ENCODE measurements at places on chromosomes 1 and 21.

DNA sequence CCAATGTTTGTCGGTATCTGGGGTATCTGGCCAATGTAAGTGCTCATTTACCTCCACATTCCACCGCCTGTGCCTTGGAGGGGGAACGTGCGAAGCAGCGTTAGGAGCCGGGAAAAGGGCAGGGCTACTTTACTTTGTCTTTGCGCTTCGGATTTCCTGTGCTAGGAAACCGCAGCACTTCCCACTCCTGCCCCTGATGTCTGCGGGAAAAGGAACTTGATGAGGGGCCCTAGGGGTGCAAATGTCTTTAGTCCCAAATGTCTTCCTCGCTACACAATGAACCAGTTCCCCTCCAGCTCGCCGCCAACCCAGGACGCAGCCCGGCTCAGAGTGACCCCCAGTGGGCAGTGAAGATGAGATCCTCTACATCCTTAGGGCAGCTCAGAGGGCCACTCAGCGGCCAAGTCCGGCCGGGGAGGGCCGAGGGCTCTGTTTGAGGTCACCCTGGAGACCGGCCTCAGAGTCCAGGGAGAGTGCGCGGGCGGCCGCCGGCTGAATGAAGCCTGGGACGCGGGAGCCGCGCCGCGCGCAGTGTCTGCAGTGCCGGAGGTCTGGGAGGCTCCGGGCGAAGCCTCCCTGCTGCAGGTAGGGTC is at the start of gene DYNLT5:
DYNLT5 (plus strand) TSS at position 460 of the 593 bp plus-strand sequence. CDS start 2,200 bp downstream, outside the sequence.
- no peak for DNase-seq

DNA sequence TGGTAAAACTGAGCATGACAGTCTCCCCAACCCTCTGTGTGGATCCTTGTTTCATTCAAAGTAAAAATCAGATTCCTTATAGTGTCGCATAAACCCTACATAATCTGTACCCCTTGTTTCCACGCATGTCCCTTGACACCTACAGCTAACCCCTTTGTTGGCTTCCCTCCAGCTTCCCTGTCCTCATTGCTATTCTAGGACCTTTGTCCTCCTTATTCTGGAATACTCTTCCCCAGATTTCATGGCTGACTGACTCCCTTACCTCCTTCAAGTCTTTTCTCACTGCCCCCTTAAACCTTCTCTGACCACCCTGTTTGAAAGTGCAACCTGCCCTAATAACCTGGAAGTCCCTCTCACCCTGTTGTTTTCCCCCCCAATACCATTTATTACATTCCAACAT is 4.0 kb downstream of the RNF11 start:
- DNase-seq, result no peak

DNA sequence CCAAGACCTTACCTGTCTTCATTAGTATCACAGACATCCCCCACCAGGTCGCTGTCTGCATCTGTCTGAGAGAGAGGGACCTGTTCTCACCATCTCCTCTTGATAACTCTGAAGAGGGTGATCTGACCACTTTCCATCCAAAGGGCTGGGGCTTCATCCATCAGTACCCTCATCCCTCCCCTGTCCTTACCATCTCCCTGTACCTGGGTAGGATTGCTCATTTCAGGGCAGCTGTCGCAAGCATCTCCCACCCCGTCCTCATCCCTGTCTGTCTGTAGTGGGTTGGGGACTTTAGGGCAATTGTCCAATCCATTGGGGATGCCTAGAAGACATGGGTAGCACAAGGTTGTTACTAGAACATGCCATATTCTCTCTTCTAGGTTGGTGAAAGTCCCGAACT is 7.9 kb downstream of the THBS3 start:
- no peak for DNase-seq

GRCh38 chr1:1196431-1197187 is 9.8 kb downstream of the TNFRSF18 start:
- no peak for DNase-seq

DNA sequence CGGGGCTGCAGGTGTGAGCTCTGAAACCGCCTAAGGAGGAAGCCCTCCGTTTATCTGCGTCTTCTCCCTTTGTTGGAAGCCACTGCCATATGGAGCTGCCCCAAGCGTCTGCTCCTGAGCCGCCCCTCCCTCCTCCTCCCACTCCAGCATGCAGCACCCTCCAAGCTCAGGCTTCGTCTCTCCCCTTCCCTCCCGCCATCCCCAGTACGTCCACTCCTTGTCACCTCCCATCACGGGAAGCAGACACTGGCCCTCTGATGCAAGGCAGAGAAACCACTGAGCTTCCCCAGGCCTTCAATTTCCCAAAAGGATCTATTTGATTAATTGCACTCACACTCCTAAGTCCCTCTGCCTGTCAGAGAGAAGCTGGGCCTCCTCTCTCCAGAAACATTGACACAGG is 52.5 kb downstream of the NFASC start:
- no peak for DNase-seq

DNA sequence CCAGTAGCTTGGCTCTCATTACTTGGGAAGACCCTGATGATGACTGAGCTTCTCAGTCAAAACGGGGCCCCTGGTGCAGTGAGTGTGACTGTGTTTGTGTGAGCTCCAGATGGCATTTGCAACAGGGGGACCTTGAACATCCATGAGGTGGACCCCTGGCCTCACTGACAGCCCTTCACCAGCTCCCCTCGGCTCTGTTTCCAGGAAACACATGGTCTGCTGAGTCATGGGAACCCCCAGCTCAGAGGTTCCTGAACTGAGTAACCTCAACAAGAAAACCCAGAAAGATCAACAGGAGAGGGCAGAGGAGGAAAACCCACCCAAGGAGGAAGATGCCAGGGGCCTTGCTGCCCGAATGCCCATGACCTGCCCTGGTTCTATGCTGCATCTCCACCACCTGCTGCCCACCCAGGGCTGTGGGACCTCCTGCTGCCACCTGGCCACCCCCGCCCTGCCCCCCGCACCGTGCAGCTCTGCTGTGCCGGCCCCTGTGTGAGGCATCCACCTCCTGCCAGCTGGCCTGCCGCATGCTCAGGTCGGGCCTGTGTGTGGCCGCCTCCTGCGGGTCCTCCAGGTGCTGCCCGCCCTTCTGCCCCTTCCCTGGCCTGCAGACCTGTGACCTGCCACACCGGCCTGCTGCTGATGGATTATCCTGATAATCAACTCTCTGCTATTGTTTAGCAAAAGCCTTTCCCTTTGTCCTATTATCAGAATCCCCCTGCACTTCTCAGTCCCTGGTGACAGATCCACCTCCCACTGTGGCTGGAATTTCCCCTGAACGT is 4.2 kb upstream of the KRTAP12-1 start:
- no peak for DNase-seq

- no peak for DNase-seq
Measured at GRCh38 chr21:27837936-27838335, 871.0 kb upstream of the ADAMTS5 start.

DNA sequence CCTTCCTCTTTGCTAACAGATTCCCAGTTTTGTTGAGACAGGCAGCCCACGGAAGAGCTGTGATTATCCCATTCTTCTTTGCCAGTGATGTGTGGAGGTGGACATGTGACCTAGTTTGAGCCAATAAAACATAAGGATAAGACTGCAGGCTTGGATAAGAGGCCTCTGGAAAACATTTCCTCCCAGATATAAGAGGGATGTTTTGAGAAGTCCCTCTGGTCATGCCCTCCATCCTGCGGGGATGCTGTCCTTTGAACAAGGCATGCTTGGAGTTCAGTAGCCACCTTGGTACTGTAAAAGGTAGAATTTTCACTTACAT is 155.7 kb downstream of the TM2D1 start:
- no peak for DNase-seq

GRCh38 chr1:70656361-70656760 is 245.3 kb downstream of the CTH start:
- no peak for DNase-seq

DNA sequence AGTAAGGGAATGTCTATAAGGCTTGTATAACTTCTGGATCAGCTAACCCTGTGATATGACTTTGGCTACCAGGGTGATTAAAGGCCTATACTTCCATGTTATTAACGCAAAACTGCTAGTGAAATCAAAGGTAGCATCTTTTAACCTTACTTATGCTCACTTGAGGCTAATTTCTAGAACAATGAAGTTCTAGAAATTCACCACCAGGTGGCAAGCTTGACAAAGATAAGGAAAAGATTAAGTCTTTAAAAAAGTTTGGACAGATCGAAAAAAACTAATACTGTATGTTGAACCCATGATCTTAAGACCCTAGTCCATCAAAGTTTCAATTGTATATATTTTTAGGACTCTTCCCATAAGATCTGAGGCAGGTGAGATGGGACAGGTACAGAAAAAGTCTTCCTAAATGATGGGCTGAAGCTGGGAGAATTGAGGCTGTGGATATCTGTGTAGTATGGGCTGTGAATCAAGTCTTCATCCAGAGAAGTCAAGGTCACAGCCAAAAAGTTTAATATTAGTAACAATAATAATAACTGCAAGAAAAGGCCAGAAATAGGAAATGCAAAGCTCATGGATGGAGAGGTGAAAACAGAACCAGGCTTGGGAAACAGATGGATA is 18.8 kb downstream of the KYAT3 start:
- DNase-seq, result no peak

DNA sequence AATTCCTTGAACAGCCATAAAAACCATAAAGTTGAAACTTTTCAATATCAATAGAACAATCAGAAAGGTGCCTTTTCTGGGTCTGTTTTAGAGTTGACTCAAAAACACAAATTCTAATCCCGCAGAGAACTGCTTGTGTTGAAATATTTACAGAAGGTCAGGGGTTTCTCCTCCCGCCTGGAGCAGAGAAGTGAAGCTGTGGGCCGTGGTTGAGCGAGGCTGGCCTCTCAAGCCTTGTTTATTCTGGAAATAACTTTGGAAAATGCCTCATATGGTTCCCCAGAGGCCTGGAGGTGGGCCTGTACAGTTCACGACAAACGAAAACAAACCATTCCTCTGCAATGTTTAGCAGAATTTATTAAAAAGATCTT is 90.8 kb upstream of the ERRFI1 start:
- no peak for DNase-seq

DNA sequence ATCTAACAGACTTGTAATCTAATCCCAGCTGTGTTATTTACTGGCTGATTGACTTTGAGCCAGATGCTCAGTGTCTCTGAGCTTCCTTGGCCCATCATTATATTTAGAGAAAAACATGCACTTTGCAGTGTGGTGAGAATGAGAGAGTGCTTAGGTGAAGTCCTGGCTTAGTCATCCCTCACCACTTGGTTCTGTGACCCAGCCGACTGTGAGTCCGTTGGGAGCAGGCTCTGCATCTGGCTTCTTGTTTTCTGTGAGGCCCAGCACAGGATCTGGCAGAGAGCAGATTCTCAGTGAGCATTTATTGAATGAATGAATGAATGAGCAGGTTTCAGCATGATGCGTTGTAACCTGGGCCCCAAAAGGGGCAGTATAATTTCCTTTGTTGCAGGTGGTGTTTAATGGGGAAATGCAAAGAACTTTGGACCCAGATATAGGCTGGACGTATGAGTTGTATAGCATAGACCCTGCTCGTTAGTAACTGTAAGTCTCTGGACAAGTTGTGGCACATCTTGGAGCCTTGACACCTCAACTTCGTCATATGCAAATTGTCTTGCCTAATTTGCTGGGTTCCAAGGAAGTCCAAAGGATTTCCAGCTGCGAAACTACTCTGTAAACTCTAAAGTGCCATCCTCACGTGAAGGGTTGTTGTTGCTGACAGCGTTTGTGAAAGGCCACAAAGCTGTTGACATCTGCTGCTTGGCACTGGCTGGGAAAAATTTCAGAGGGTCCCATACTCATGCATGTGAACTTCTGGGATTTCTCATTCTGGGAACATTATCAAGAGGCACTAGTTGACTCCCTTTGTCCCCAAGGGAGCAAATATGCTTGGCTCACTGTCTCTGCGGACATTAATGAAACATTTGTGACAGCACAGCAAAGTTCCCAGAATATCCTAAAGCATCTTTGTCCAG is 138.8 kb upstream of the USP24 start:
- no peak for DNase-seq

All from HS-5 (cell line).